ENCODE measurements at places on chromosomes 12 and 14. TPM values are rescaled to one million over a fixed set of nuclear protein-coding genes. Genes with fewer than 3 reads are reported as not detected.

The SMCO2 gene
- total RNA-seq: not detected

The CNTN1 gene
- not detected for total RNA-seq

The TAS2R10 gene
- total RNA-seq: not detected

The PXN gene
- total RNA-seq: 40.2 TPM

The LGALS3 gene
- total RNA-seq: 6.0 TPM

The MLEC gene
- total RNA-seq: 79.2 TPM

The PPP1R1A gene
- not detected for total RNA-seq

DNA sequence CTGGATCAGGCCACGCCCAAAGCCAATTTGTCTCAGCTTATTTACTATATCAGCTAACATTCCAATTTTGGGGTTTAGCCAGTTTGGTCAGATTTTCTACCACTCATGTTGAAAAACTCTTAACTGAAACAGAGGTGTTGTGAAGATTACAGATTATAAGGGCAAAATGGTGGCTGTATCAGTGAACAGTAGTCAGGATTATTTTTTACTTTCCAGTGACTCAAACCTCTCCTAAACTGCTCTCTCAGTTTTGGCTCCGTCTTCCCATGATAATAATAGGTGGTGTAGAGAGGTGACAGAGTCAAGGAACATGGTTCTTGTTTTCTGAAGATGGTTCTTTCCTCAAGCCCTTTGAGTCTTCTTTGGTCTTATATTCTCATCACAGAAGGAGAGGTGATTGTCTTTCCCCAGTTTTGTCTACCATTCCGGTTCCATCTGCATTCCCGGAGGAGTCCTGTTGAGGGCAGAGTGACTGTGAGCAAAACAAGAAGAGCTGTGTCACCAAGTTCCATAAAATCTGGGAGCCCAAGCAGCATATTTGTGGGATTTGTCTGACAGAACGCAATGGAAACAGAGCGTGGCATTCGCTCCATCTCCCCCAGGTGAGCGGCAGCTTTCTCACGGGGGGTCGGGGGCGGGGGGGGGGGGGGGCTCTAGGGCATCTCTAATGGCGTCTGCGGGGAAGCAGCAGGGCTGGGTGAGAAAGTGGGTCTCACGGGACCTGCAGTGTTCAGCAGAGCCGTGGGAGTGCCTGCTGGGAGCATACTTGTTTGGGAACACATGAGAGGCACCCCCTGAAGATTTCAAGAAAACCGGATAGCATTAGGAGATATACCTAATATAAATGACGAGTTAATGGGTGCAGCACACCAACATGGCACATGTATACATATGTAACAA, 59.1 kb downstream of the TBC1D30 start:
- no peaks in the 10 kb centered on the region for H3K36me3 ChIP-seq
- peaks cover 1% of the 10 kb centered on the region for H3K27me3 ChIP-seq
- H3K4me3 ChIP-seq: peak overlapping the region; percentile 4
- peaks cover 13% of the 10 kb centered on the region for H3K4me1 ChIP-seq

GRCh38 chr12:124323771-124324530, 29.1 kb downstream of the RFLNA start:
- no peak for DNase-seq
- H3K27ac ChIP-seq: no peak overlapping the region
- no peaks in the 10 kb centered on the region for H3K4me1 ChIP-seq

GRCh38 chr14:103634156-103634555, 5.1 kb downstream of the KLC1 start:
- H3K36me3 ChIP-seq: peaks cover 16% of the 10 kb centered on the region
- no peak overlapping the region for H3K4me3 ChIP-seq
- no peaks in the 10 kb centered on the region for H3K27me3 ChIP-seq
- DNase-seq: no peak

DNA sequence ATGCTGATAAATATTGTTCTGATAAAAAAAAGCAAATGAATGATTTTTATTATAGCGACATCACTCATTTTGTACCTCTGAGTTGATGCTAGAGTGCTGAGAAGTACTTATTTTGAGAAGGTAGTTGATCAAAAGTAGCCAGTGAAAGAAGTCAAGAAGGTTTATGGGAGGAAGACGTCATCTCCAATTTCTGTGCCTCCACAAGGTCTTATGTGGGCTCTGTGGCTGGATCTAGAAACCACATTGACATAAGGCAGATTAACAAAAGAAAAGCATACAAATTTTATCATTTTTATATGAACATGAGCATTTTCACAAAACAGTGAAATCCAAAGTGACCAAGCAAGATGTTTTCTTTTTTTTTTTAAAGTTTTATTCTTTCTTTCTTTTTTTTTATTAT, 289.5 kb upstream of the FAR2 start:
- DNase-seq: no peak
- no peak overlapping the region for H3K27ac ChIP-seq
- no peaks in the 10 kb centered on the region for H3K4me1 ChIP-seq

DNA sequence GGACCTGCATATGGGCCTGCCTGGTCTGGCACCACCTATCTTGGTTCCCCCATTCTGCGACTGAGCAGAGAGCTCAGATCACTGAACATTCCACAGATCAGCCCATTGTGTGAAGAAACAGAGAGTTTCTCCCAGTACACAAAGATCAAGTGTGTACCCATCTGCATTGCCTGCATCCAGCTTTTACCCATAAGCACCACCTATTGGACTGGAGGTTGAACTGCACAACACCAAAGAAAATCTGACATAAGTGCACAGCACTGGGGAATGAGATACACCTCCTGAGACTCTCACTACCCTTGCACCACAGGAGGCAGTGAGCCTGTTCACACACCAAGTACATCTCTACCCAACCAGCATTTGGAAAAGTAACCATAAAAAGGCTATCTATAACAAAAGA, 362.6 kb upstream of the CLEC14A start:
- H3K4me1 ChIP-seq: no peaks in the 10 kb centered on the region
- peaks cover 3% of the 10 kb centered on the region for H3K27me3 ChIP-seq
- no peak for DNase-seq
- no peak overlapping the region for H3K4me3 ChIP-seq
- H3K27ac ChIP-seq: no peak overlapping the region

DNA sequence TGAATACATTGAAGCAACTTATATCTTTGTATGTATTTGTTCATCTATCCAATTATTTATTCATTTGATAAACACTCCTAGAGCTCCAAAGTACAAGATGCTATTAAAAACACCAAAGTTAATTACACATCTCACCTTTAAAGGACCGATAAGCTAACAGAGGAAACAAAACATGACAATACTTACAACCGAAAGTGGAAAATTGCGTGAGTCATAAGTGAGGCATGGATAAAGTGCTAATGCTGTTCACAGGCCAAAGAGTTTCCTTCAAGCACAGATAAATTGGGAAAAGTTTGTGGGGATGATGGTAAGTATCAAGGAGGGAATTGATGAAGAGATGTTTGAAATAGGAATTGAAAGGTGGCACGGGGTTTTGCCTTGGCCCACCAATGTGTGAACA, 172.8 kb upstream of the KITLG start:
- H3K27me3 ChIP-seq: peaks cover 2% of the 10 kb centered on the region
- DNase-seq: no peak
- no peaks in the 10 kb centered on the region for H3K4me1 ChIP-seq
- H3K36me3 ChIP-seq: no peaks in the 10 kb centered on the region

GRCh38 chr14:59177262-59177661, 11.2 kb upstream of the DAAM1 start:
- no peak overlapping the region for H3K27ac ChIP-seq
- no peak overlapping the region for H3K4me3 ChIP-seq
- peaks cover 6% of the 10 kb centered on the region for H3K27me3 ChIP-seq
- H3K4me1 ChIP-seq: no peaks in the 10 kb centered on the region
- no peaks in the 10 kb centered on the region for H3K36me3 ChIP-seq

DNA sequence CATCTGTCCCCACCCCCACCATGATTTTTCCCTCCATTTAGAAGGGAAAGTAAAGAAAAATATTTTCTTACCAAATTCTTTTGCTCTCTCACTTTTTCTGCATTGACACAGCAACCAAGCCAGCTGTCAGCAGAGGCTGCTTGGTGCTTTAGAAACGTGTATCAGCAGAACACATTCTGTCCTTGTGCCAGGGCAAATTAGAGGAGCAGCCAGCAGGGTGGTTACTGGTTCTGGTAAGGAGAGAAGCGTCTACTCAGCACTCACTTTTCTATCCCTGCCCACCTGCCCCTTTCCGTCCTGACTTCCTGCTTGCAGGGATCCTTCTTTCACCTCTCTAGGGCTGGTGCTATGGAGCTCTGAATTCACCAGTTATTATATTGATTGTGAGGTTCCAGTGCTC, 327.5 kb upstream of the PDE3A start:
- DNase-seq: no peak
- H3K27me3 ChIP-seq: peaks cover 2% of the 10 kb centered on the region
- no peaks in the 10 kb centered on the region for H3K36me3 ChIP-seq
- no peaks in the 10 kb centered on the region for H3K4me1 ChIP-seq
- H3K27ac ChIP-seq: no peak overlapping the region

DNA sequence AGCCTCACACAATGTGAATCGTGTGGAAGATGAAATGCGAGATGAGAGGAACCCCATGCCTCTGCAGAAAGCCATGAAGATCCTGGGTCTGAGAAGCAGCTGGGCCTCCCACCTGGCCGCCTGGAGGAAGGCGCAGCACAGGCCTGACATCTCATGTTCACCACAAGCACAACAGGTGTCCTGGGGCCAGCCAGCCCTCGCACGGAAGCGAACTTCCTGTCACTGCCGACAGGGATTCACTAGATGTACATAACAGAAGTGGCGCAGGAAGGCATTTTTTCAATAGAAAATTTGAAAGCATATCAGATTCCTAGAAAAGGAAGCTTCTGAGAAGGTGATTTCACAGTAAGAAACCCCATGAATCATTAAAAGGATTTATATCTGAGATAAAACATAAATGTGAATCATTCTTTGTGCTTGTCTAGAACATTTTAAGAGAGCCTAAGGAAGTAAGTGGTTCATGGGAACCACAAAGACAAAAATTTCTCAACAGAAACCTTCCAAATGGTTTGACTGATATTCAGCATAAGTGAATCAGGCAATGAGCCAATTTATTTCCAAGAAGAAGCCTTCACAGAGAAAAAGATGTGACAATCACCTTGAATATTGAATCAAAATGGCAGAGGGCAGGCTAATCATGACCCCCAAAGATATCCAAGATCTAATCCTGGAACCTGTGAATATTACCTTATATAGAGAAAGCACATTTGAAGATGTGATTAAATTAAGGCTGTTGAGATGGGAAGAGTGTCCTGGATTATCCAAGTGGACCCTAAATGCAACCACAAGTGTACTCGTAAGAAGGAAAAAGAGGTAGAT, 311.9 kb downstream of the DUSP6 start:
- H3K27ac ChIP-seq: peak overlapping the region; percentile 100
- peak overlapping the region; percentile 43 for H3K4me3 ChIP-seq
- DNase-seq: peak; percentile 96
- H3K27me3 ChIP-seq: peaks cover 2% of the 10 kb centered on the region
- peaks cover 40% of the 10 kb centered on the region for H3K36me3 ChIP-seq
- H3K4me1 ChIP-seq: peaks cover 58% of the 10 kb centered on the region

DNA sequence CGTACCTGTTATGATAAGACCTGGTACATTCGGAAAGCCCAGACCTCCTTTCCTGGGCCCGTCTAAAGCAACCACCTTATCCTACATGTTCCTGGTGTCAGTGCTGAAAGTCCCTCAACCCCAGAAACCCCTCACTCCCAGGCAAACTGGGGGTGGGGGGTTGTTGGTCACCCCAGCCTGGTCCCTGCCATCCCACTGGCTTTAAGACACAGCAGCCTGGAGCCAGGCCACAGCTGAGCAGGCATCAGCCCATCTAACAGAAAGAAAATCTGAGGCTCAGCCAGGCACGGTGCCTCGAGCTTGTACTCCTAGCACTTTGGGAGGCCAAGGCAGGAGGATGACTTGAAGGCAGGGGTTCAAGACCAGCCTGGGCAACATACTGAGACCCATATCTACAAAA, 4.5 kb downstream of the SELPLG start:
- peak; percentile 55 for DNase-seq
- H3K36me3 ChIP-seq: peaks cover 45% of the 10 kb centered on the region

DNA sequence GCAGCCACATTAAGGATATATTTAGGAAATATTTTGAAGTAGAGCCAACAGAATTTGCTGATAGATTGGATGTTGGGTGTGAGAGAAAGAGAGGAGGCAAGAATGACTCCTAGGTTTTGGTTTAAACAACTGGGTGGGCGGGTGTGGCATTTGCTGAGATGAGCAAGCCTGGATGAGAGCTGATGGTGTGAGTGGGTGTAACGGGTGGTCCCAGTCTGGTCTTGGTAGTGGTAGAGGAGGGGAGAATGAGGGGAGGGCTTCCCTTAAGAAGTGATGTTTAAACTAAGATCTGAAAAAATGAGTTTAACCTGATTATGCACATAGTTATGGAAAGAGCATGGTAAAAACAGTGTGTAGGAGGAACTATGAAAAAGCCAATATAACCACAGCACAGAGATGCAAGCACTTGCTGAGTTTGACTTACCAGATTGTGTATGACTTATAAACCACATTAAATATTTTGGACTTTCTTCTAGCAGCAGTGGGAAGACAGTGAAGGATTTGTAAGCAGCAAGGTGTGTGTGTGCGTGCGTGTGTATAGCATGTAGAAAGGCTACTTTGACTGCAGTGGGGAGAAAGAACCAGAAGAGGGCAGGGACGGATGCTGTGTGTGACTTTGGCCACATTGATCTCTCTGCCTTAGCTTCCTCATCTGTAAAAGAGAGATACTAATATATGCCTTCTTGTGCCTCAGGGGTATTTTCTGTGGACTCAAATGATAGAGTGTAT, 139.7 kb downstream of the PRIMA1 start:
- H3K36me3 ChIP-seq: no peaks in the 10 kb centered on the region
- peaks cover 15% of the 10 kb centered on the region for H3K27me3 ChIP-seq
- peak overlapping the region; percentile 32 for H3K27ac ChIP-seq
- no peak overlapping the region for H3K4me3 ChIP-seq

DNA sequence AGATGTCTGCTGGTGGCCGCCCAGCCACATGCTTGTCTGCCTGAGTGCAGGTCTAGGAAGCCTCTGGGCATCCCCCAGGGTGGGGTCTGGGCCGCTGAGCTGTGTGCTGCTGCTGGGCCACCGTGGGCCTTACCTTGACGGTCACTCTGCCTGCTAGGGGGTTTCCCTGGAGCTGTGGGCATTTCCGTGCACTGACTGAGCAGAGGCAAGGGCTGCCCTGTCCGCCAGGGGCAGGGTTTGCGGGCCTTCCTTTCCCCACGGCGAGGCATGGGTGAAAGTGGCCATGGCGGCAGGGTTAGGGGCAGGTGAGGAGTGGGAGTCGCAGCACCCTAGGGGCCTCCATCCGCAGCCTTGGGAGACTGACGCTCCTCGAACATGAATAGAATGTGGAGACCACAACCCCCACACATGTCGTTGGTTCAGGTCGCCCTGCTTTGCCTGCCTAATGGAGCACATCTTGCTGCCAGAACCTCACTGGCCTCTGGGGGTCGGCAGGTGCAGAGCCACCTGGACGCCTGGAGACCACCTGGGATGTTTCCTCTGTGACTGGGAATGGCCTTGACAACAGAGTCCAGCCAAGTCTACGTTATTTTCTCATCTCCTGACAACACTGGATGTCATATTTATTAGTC, 2.5 kb downstream of the ZBTB42 start:
- H3K27ac ChIP-seq: no peak overlapping the region
- H3K4me1 ChIP-seq: peaks cover 11% of the 10 kb centered on the region
- DNase-seq: no peak
- H3K27me3 ChIP-seq: no peaks in the 10 kb centered on the region

- peaks cover 7% of the 10 kb centered on the region for H3K4me1 ChIP-seq
- H3K27me3 ChIP-seq: no peaks in the 10 kb centered on the region
- H3K4me3 ChIP-seq: no peak overlapping the region
- DNase-seq: no peak
Observed at GRCh38 chr12:111469401-111469800, 63.7 kb downstream of the SH2B3 start.

GRCh38 chr12:62643486-62643885, 176.9 kb downstream of the MON2 start:
- no peak for DNase-seq
- peaks cover 27% of the 10 kb centered on the region for H3K4me1 ChIP-seq
- H3K4me3 ChIP-seq: no peak overlapping the region

GRCh38 chr12:39064708-39065107, 159.3 kb upstream of the CPNE8 start:
- no peaks in the 10 kb centered on the region for H3K36me3 ChIP-seq
- H3K4me3 ChIP-seq: no peak overlapping the region
- H3K27ac ChIP-seq: no peak overlapping the region
- H3K4me1 ChIP-seq: no peaks in the 10 kb centered on the region
